ENCODE measurements at places on chromosomes 11 and 22.

DNA sequence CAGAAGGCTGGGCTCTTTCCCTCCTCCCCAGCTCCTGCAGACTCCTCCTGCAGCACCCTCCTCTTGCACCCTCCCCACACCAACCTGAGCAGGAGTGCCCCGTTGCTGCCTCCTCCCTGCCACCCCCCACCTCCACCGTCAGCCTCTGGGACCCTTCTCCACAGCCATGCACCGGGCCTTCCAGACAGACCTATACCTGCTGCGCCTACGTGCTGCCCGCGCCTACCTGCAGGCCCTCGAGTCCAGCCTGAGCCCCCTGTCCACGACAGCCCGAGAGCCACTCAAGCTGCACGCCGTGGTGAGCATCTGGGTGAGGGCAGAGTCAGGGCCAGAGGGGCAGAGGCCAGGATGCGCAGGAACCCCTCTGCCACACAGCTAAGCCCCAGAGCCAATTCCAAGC is 16.2 kb downstream of the ZDHHC24 start:
- no peak for DNase-seq

DNA sequence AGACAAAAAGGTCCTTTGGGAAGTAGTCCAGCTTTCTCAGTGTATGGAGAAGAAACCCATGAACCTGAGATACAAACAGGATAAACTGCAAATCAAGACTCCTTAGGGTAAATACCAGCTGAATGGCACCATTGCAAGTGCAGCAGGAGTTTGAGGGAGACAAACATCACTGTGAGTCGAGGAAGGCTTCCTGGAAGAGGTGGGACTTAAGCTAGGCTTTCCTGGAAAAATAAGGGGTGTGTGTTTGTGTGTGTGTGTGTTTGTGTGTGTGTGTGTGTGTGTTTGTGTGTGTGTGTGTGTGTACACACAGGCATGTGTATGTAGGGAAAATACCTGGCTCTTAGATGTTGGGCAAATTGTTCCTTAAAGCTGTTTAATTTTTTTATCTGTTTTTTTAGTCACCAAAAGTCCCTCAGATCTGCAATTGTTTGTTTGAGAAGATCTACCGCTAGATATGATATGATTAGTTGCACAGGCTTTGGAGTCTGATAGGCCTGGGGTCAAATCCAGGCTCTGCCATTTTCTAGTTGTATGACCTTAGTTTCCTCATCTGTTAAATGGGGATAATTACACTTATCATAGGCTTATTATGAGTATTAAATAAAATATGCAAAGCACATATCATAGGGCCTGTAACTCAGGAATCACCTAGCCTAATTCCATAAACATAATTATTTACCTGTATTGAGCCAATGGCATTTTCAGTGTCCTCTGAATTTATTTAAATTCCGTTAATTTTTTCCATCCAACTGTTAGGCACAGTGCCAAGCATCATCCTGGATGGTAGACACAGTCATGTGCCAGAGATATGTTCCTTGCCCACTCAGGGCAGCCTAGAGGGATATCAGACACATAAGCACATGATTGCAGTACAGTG is 85.6 kb upstream of the EED start:
- no peak for DNase-seq

DNA sequence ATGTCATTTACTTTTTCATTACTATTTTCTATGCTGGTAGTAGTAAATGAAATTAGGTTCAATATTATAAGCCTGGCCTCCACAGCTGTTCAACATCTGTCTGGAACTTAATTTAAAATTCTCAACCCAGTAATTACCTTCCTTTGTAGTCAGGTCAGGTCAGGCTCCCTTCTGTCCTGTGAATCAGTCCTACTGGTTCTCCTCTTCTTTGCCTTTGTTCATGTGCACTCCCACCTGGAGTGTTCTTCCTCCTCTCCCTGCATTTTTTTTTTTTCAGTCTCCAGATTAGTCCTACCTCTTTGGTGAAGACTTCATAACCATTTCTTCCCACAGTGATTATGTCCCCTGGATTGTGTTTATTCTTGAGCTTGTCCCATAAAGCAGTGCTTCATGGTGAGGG is 67.9 kb downstream of the DKK3 start:
- no peak for DNase-seq

DNA sequence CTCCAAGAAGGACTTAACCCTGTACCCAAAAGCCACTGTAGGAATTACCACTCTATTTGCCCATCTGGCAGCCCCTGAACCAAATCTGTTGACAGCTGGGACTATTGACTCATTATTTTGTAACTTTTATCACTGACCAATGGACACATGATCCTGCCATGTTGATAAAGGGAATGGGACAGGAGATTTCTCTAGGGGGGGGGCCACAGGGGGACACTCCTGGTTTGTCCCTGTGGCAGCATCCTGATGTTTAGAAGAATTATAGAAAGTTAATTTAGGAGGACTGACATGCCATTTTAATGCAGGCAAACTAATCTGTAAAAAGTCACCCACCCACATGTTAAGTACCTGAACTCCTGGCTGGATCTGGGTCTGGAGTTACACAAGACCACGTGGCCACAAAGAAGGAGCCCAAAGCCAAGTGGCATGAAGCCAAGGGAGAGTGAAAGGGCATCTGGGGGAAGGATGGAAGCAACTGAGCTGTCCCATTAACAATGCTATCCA is 558.1 kb downstream of the ETS1 start:
- no peak for DNase-seq

DNA sequence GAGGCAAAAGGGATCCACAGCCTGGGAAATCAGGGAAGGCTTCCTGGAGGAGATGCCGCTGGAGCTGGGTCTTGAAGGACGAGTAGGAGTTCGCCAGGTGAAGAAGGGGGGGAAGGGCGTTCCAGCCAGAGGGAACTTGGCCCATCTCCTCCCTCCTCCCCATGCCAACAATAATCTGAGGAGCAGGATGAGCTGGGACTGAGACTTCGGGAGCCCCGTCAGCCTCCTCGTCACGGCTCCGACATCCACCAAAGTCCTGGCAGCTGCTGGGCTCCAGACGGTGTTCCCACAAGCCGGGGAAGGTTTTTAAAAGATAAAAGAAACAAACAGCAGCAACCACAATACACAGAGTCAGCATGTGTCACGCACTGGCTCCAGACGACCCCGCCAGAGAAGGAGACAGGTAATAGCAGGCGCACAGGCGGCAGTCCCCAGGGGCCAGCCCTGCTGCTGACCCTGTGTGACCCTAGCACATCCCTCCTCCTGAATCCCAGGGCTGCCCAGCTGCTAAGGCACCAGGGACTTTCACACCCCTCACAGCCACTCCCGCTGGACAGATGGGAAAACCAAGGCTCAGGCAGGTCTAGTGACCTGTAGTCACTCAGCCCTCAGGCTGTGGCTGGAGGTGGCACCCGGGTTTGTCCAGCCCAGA is 37.3 kb downstream of the NUP50 start:
- peak; percentile 94 for DNase-seq

GRCh38 chr22:46829941-46830715 is 67.7 kb downstream of the TBC1D22A start:
- DNase-seq: peak; percentile 84

DNA sequence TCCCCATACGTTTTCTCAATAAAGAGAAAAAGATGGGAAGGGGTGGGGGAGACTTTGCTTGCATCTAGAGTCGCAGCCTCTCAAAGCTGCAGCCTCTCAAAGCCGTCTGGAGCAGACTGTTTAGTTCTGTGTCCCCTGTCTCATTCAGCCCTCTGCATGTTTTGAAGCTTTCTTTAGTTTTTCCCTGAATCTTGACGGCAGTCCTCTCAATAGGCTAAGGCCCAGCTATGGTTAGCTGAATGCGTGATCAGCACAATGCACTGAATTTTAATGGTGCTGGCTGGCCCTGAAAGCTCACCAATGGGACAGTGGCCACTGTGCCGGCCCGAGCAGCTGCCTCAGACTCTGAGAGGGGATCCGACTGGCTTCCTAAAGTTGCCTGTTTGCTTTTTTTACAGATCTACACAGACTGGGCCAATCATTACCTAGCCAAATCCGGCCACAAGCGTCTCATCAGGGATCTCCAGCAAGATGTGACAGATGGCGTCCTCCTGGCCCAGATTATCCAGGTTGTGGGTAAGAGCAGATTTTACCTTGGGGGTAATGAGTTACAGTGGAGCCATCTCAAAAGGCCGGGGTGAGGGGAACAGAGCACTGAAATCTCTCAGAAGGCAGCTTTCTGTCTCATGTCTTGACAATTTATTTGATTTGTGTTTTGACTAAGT is 119.6 kb downstream of the NAV2 start:
- DNase-seq: no peak

DNA sequence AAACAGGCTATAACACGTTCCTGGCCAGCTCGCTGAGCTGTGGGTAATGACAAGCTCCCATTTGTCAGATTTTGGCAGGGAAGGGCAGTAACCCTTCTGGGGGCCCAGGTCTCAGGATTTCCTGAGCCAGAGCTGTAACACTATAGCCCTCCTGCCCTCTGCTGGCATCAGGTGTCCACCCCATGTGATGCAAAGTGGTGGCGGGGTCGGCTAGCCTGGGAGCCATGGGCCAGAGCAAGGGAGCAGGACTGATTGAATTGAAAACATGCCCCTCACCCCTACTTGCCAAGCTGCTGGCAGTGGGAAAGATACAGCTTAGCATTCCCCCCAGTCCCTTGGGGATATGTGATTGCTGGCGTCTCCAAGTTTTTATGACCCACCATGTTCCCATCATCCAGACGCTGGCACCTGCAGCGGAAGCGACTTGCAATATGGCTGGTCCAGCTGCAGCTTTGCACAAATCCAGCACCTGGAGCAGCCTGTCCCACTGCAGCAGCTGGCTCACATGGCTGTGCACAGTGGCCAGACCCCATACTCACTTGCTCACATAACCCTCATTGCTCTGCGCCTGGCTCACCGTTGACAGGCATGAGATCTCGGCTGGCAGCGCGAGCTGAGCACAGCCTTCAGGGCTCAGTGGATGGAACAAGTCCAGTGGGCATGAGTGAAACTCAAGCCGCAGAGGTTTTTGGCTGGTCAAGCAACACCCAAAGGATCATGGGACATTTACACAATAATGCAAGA is 1147.8 kb downstream of the JRKL start:
- no peak for DNase-seq

DNA sequence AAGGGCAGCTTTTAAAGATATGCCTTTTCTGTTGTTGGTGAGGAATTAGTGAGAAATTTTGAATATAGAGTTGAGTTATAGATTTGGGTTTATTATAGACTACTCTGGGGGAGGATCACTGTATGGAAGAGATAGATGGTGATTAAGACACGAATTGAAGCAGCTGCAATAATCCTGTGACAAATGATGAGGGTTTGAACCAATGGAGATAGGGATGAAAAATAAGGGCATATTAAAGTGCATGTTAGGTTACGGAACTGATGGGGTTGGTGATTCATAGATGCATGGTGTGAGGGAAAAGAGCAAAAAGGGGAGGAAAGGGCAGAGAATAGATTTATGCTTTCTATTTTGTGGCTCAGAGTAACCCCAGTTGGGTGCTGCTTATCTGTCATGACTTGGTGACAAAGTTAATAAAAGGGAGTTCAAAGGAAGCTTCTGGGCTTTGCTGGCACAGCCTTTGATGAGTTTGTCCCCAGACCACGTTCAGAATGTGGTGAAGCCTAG is 11.8 kb downstream of the C11orf87 start:
- DNase-seq: no peak

- no peak for DNase-seq
These were observed 54.4 kb downstream of the DGCR2 start for GRCh38 chr22:19067696-19068348.

DNA sequence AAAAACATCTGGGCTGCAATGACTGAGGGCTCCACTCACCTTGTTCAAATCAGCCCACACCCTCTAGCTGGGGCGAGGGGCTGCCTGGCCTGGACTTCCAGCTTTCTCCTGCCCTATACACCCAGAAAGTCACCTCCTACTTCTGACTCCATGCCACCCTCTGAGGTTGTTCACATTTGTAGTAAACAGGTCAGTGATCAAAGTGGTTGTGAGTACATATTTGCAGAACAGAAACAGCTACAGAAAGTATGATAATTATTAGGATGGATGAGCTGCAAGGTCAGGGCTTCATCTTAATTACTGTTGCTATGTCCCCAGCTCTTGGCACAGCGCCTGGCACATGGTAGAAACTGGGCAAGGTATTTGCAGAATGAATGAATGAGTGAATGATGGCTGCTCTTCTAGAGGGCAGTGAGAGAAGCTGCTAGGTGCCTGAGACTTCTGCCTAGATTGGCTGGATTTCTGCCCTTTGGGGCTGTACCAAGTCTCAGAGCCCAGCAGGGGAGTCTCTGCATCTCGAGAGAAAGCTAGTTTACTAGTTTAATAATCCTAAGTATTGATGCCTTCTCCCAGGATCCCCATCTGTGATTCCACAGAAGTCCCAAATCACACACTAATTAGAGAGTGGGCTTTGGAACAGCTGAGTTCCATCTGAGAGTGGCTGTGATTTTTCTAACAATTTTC is 36.0 kb downstream of the SYT13 start:
- DNase-seq: no peak

DNA sequence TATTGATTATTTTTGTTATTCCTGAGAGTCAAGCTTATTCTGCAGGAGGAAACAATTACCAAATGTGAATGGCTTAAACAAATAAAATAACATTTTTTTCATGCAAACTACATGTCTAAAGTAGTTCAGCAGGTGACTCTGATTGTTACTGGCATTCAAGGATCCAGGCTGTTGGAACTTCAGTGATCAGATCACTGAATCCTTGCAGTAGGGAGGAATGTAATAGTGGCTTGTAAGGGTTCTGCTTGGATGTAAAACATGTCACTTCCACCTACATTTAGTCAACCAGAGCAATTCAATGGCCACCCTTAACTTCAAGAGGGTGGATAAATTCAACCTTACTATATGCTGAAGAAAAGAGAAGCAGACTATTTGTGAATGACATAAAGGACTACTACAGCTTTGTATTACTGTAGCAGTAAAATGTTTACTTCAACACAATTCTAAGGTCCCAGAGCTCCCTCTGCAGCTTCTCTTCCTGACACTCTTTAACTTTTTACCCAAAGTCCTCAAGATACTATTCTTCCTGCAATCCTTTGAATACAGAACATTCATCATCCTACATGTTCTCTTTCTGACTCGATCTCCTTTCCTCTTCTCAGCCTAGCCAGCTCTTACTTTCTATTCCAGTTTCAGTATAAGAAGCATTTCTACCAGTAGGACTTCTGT is 284.0 kb downstream of the LRRC4C start:
- DNase-seq: no peak

DNA sequence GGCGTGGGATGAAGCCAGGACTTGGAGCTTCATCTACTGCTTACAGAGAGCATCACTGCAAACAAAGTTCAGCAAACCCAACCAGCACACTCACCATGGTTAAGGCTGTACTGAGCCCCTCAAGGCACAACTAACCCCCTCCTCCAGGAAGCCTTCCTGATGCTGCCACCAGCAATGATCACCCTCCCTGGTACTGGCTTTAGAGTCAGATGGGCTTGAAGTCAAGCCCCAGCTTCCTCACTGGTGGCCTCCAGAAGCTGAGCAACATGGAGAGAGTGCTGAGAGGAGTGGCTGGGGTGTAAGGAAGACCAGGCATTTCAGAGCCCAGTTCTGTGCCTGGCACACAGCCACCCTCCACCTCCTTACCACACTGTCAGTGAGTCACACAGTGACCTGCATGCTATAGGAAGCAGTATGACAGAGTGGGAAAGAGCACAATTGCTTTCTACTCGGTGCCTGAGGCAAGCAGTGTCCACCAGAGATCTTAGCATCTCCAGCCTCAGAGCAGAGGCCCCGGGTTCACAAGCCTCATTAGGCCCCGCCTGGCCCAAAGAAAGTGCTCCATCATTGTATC is 24.7 kb upstream of the BAIAP2L2 start:
- DNase-seq: peak; percentile 74

GRCh38 chr11:121212536-121213361 is 79.8 kb upstream of the SC5D start:
- DNase-seq: no peak

Measured in SJSA1 (cell line).